ENCODE measurements at places on chromosomes 3 and 15.

- DNase-seq, result no peak
These were observed 115.2 kb downstream of the CHSY1 start for GRCh38 chr15:101136381-101137268.

DNA sequence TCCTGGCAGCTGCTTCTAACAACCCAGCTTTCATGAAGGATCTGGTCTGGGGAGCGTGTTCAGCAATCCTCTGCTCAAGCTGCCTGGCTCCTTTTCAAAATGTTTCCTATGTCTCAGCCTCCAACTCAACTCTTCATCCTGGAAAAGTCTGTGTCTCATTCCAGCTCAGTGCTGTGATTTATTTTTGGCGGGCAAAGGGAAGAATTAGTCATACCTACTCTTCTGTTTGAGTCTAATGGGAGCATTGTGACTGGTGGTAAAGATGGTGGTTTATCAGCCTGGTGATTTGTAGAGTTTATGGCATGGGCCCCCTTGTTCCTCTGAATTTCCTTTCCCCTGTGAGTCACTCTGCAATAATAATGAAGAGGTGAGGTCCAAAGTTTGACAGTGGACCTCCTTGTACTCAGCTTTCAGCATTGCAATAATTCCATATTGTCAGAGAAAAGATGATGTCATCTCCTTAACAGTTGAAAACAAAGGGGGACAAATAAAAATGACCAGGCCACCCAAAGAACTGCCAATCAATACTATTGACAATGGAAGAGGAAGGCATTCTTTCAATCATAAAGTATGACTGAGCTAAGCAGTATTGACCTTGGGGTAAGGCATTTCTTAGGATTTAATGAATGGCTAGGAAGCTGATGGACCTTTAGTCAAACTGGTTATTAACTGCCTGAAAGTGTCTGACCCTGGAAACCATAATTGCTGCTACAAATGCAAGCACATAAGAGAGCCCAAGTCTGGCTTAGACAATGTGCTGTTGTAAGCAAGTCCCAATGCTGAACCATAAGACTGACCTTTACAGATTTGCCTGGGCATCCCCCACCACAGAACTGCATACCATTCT, 204.7 kb upstream of the MCTP2 start:
- DNase-seq, result no peak

DNA sequence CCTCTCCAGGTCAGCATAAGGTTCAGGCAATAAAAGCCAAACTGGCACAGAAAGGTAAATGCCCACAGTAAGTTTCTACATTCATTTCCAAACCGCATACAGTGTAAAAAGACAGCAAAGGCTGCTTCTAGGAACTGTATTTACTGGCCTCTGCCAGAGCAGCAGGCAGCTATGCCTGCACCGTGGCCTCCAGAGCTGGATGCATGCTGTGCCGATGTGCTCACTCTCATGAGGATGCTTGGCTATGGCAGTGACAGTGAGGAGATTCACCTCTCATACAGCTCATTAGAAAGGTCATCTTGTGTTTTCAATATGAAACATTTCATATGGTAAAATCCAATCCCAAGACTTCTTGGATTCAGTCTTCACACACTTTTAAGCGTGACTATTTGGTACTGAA, 50.3 kb downstream of the UBP1 start:
- DNase-seq, result no peak

- no peak for DNase-seq
These were observed 69.1 kb downstream of the MB21D2 start for GRCh38 chr3:192848371-192849233.

GRCh38 chr3:27253831-27254230, 115.4 kb downstream of the NEK10 start:
- DNase-seq, result no peak

GRCh38 chr15:62257996-62258521, 93.0 kb upstream of the C2CD4B start:
- DNase-seq, result no peak

- no peak for DNase-seq
These were observed 91.6 kb downstream of the CDIN1 start for GRCh38 chr15:36671017-36671416.

DNA sequence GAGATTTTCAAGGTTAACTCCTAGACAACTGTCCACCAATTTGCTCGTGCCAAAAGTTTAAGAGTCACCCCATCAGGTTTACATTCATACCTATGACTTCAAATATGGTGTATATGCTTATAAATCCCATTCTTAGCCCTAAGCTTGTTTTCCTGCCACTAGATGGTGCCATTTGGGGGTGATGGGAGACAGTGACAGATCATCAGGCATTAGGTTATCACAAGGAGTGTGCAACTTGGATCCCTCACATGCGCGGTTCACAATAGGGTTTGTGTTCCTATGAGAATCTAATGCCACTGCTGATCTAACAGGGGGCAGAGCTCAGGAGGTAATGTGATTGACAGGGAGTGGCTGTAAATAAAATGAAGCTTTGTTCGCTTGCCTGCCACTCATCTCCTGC, 182.7 kb downstream of the CNTN6 start:
- no peak for DNase-seq

GRCh38 chr15:77839456-77839855, 206.7 kb upstream of the LINGO1 start:
- DNase-seq, result no peak

GRCh38 chr3:25430287-25430934, 2.3 kb downstream of the RARB start:
- DNase-seq, result no peak

DNA sequence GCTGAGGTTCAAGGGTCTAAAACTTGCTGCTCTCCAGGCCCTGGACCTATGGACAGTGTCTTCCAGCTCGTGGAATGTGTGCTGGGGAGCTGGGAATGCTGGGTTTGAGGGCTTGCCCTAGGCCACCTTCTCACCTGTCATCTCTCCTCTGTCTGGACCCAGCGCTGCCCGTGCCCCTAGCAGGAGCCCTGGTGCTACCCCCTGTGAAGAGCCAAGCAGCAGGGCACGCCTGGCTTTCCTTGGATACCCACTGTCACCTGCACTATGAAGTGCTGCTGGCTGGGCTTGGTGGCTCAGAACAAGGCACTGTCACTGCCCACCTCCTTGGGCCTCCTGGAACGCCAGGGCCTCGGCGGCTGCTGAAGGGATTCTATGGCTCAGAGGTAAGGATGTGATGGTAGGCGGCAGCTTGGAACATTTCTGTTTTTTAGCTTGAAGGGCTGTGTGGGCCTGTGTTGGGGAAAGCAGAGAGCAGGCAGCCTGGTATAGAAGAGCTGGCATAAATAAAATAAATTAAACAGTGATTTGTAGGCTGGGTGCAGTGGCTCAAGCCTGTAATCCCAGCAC, 5.1 kb downstream of the CHRD start:
- no peak for DNase-seq

GRCh38 chr3:8736436-8736835, 2.8 kb downstream of the CAV3 start:
- no peak for DNase-seq

GRCh38 chr3:195187609-195188425, 83.1 kb downstream of the XXYLT1 start:
- no peak for DNase-seq

- DNase-seq, result no peak
These were observed 156.9 kb downstream of the MEX3B start for GRCh38 chr15:81888748-81889484.

- no peak for DNase-seq
These were observed 22.1 kb upstream of the SLC28A1 start for GRCh38 chr15:84862214-84862975.

GRCh38 chr3:9066141-9066540, 102.9 kb upstream of the RAD18 start:
- DNase-seq, result no peak

- no peak for DNase-seq
These were observed 3.1 kb upstream of the MESP2 start for GRCh38 chr15:89772932-89773583.

GRCh38 chr3:138941259-138941885, 5.6 kb downstream of the FOXL2 start:
- DNase-seq, result no peak

DNA sequence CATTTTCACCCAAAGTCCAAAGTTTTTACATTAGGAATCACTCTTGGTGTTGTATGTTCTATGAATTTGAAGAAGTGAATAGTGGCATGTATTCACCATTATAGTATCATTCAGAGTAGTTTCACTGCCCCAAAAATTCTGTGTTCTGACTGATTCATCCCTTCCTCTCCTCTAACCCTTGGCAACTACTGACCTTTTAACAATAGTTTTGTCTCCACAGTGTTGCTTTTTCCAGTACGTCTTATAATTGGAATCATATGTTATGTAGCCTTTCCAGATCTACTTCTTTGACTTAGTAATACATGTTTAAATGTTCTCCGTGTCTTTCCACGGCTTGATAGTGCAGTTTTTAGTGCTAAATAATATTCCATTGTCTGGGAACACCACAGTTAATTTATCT, 379.0 kb upstream of the SGO1 start:
- no peak for DNase-seq

DNA sequence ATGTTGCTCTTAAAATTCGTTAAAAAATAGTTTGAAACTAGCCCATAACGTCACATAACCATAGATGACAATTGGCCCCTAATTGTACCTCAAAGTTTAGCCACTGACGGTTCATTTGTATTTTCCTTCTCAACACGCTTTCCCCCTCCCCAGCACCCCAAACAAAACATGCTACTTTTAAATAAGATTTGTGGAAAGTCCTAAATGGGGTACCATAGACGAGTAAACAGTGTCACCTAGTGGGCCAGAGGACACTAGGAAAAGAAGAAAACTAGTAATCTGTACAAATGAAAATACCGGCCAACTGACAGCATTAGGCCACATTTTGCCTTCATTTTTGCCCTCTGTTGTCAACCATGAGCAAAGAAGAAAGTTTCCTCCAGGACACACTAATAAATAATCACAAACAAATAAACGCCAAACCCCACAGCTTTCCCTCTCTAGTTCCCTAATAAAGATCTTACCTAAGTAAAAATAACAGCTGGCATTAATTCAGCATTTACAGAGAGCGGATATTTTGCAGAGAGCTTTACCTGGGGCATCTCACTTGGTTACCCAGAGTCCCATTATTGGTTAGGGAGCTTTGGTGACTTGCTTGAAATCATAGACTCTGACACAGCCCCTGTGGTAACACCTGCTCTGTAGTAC, 175.1 kb upstream of the ATP11B start:
- no peak for DNase-seq

DNA sequence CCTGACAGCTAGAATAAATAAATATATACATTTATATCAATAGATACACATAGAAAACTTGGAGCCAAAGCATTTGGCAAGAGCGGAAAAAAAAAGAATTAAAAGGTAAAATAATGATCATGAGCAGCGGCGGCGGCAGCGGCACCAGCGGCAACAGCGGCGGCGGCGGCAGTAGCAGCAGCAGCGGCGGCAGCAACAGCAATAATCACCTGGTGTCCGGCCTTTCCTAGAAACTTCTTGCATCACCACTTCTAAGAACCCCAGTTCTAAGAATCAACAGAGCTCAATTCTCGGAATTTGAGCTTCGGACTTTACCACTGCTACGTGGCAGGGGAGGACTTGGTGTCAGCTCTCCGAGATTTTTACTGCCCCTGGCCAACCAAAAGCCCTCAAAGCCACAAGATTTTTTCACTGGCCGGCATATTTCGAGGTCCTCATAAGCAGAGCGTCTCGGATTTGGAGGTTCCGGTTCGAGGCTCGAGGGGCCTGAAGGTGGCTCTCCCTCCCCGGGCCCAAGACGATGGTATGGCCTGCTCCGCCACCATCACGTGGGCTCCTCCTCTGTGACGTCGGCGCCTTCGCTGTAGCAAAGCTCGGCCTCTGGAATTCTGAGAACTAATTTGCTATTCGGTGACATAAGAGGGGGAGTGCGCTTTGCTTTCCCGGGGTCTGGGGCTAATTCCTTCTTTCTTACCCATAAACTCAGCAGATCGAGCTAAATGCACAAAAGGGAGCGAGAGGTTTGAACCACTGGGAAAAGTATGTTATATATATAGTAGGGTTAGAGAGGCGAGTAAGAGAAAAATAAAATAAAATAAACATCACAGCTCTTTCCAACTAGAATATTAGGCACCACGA, at the start of gene BCL6:
Gene BCL6 (minus strand): TSS at position 268 of the 858 bp plus-strand sequence. CDS start 11,775 bp downstream, outside the sequence.
- peak; percentile 78 for DNase-seq

- no peak for DNase-seq
These were observed 294.1 kb upstream of the UBE2E2 start for GRCh38 chr3:22908989-22909507.

DNA sequence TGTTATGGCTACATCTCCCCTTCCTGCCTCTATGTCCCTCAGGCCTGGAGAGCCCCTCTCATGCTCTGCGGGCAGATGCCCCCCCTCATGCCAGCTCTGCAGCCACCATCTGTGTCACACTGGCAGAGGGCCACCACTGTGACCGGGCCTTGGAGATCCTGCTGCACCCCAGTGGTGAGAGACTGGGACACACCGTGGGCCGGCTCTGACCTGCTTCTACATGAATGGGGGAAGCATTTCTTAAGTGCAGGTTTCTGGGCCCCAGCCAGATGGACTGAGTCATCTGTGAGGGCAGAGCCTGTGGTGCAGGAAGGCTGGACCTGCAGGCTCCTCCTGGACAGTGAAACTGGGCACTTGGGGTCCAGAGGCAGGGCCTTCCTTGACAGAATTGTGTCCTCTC, 4.8 kb downstream of the VWA5B2 start:
- DNase-seq, result no peak

DNA sequence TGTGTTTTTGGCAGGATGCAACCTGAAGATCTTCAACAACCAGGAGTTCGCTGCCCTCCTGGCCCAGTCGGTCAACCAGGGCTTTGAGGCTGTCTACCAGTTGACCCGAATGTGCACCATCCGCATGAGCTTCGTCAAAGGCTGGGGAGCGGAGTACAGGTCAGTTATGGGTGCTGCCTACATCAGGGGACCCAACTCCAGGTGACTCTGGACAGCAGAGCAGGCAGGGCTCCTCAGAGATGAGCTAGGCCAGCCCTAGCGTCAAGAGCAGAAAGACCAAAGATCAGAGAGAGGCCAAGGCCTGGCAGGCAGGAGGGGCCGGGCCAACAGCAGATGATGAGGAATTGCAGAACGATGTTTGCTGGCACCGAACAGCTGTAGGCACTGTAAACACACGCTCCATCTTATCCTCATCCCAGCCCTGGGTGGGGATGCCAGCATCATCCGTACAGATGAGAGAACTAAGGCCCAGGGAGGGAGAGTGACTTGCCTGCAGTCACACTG, 67.1 kb downstream of the AAGAB start:
- no peak for DNase-seq

GRCh38 chr15:27278761-27279160, 307.8 kb downstream of the GABRG3 start:
- no peak for DNase-seq

DNA sequence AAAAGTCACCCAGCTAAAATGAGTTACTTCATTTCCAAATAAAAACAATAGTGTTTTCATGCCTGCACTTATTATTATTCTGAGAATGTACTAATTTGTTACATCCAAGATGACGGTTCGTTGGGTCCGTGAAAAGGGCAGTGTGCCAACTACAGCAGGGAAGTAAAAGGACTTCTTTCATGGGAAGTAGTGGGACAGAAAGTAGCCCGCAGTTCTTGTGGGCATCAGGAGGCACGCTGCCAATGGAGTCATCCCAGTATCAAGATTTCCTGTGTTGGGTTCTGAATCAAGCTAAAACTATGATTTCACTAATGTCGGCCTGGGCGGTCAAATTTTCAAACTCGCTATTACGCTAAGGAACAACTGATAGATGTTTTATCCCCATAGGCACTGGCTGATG, 254.5 kb upstream of the SOX2 start:
- DNase-seq, result no peak
